ENCODE measurements at places on chromosomes 6 and 20.
A peak's percentile ranks its signal among the peaks of the same experiment; 100 is the strongest.

- no peak for DNase-seq
Observed at GRCh38 chr6:122772724-122773415, 6.6 kb upstream of the FABP7 start.

- no peak for DNase-seq
Observed at GRCh38 chr20:61422636-61423425, 170.8 kb downstream of the CDH4 start.

DNA sequence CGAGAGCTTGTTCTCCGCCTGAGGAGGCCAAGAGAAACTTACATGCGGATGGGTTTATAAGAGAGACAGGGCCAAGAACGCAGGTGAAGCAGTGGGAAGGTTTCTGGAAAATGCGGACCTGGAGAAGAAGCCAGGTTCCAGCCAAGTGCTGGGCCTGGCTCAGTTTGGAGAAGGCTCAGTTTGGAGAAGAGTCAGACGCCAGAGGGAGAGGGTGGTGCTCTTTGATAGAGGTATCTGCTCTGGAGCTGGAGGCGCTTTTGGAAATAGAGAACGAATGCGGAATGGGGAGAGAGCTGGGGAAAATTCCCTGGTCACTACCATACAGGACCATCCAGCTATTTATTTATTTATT lies 753 bp downstream of the RSPH9 start:
- DNase-seq, result no peak

- DNase-seq, result no peak
Observed at GRCh38 chr20:1877609-1878200, 17.5 kb upstream of the SIRPA start.

DNA sequence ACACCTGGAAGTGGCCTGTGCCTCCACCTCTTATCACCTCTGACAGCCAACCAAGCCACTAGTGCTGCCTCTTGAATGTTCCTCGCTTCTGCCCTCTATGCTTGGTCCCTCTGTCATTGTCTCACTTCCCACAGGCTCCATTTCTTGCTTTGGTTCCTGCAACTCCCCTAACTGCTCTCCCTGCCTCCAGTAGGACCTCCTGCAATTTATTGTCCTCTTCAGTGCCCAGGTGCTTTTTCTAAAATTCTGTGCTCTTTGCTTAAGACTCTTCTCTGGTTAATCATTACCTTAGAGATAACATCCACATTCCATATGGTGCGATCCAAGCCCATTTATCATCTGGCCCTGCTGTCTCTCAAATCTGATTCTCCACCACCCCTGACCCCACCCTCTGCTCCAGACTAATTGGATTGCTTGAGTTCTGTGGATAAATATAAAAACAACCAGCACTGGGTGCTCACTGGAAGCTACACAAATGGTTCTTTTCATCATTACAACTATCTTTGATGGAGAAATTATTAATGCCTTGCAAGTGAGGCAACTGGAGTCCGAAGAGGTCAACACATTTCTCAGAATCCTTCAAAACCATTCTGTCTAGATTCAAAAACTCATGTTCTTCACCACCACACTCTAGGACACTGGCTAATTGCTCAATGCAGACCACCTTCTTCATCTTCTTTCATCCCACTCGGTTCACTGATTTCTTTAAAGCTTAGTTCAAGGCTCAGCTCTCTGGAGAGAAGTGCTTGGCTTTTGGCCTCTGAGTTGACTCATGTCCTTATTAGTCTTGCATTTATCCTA lies 47.2 kb downstream of the FOXA2 start:
- DNase-seq, result no peak

- DNase-seq, result no peak
Observed at GRCh38 chr6:147141711-147142308, 62.4 kb upstream of the STXBP5 start.

DNA sequence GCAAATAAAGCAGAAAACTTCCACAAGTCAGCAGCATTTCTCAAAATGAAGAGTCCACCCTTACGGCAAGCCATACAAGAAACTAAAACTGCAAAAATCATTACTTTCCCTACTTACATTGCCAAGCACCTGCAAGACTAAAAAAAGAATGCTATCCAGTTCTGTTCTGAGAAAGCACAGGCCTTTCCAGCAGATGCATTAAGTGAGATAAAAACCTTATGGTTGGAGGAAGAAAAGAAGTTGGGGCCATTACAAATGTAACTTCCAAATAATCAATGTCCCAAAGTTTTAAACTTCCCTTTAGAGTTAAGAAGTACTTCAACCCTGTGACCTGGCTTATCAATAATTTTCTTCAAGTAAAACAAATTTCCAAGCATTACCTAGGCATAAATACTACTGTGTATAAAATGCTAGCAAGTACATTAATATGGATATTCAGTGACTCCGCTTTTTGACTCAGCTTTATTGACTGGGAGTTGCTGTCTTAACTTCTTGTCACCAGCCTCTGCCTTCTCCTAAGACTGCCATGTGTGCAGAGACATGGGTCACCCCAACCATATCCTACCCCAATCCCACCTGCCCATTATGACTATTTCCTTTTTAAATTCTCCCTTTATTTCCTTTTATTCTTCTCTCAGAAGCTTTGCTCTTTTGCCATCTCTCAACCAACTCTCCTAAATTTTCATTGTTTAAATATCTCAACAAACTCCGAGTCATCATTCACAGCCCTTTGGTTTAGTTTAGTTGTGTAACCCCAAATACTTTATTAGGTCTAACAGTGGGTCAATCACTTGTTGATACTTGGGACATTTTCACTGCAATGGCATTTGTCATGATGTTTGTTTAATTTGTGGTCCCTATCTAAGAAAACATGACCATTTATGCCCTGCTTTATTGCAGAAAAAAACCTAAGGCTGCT lies 49.7 kb downstream of the SLC22A23 start:
- DNase-seq, result no peak

DNA sequence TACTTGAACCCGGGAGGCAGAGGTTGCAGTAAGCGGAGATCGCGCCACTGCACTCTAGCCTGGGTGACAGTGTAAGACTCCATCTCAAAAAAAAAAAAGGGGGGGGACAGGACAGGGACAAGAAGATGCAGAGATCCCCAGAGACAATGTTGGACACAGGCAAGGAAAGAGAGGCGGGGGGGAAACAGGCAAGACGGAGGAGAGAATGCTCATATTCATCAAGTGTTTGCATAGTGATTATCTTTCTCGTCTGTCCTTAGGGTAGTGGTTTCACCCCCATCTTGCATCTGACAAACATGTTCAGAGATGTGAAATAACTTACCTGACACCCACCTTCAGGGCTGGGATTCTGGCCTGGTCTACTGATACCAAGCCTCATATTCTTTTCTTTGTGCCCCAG lies 29.0 kb downstream of the CHMP4B start:
- DNase-seq, result peak; percentile 41

DNA sequence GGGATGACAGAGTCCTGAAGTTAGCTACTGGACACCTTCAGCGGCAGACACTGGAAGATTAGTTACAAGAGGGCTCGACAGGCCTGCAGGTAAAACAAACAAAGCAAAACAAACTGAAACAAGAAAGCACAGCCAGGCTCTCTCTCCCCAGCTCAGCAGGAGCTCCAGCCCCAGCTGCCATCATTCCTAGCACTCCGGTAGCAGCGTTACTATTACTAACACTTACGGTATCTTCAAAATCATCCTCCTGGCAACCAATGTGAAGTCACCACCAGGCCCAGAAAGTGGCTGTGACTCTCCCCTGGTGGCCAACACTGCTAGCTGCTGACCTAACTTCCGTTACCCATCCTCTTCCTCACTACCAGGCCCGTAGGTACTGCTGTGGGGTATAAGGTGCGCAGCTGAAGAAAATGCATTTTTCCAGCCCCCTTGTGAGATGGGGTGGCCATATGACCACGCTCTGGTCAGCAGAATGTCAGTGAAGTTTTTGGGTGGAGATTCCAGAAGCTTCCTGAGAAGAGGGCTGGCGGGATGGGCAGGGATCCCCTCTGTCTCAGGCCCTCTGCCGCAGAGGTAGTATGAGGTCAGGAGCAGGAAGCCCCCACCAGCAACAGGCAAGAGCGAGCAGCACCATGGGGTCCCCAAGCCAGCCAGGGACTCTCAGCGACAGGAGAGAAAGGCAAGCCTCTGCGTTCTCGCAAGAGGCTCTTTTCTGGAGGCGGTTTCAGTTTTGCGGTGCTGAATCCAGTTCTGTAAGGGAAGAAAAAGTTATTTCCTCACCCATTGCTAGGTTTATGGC lies 37.4 kb upstream of the TBXT start:
- DNase-seq, result no peak

DNA sequence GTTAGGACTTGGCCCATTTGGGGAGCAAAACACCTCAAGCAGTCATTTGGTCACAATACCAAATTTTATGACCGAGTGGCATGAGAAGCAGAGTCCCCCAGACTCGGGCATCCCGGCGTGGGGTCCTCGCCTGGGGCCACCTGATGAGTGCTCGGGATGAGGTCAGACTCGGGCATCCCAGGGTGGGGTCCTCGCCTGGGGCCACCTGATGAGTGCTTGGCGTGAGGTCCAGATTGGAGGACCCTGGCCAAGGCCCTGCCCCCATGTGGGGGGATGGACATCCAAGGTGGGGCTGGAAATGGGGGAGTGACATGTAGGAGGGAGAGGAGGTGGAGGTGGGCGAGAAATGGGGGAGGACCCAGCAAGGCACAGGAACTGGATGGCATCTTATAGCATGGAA lies 56.1 kb upstream of the CST7 start:
- DNase-seq, result no peak

- DNase-seq, result no peak
Observed at GRCh38 chr6:40924839-40925238, 114.2 kb downstream of the UNC5CL start.

All from NCI-H1092 treated with DMSO at 0.1 percent for 48 hours (cell line).